ENCODE measurements at places on chromosomes 4 and X.

- DNase-seq: no peak
These were observed 8.1 kb downstream of the IGBP1 start for GRCh38 chrX:70141373-70141772.

- no peak for DNase-seq
These were observed 4.5 kb upstream of the SETD7 start for GRCh38 chr4:139560406-139561104.

GRCh38 chrX:57984620-57985019, 74.4 kb upstream of the ZXDA start:
- DNase-seq: no peak

DNA sequence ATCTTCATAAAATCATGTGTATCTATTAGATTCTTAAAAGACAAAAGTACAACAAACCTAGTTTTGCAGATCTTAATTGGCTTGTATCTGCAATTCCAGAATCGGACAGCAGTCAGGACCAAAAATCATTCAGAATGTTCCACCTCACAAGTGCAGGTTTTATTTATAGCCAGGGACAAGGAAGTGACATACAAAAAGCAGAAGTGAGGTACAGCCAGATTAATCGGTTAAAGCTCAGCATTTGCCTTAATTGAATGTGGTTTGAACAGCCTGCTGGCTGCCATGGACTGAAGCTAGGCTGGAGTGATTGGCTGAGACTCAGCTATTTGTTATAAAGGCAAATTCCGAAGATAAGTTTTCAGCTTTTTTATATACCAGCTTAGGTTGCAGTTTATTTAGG, 932.6 kb downstream of the C4orf33 start:
- DNase-seq: no peak

DNA sequence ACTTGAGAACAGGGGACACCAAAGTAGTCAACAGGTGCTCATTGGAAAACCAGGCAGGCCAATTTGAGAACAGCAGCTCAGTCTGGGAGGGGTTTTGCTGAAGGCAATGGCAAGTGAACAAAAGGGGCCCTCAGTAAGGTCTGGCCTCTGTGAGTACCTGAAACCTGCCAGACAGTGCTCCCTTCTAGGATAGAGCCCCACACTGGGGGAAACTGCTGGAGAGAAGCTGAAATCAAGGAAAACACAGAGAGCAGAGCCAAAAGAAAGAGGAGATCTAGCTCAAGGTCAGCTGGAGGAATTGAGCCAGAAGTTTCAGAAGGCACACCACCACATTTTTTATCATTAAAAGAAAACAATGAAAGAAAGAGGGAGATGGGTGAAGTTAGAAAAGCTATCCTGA, 28.2 kb downstream of the PNMA6E start:
- DNase-seq: no peak

- DNase-seq: no peak
These were observed 10.1 kb downstream of the SH3D19 start for GRCh38 chr4:151315212-151315886.

GRCh38 chr4:142861351-142861750, 15.2 kb upstream of the INPP4B start:
- no peak for DNase-seq

- DNase-seq: no peak
These were observed 97.1 kb downstream of the TMA16 start for GRCh38 chr4:163591614-163592020.

- DNase-seq: no peak
These were observed 10.0 kb upstream of the ADD1 start for GRCh38 chr4:2833671-2834000.

- DNase-seq: no peak
These were observed 38.6 kb upstream of the ATP6AP2 start for GRCh38 chrX:40542208-40542607.

GRCh38 chrX:100659431-100660137, 15.6 kb downstream of the SRPX2 start:
- no peak for DNase-seq

DNA sequence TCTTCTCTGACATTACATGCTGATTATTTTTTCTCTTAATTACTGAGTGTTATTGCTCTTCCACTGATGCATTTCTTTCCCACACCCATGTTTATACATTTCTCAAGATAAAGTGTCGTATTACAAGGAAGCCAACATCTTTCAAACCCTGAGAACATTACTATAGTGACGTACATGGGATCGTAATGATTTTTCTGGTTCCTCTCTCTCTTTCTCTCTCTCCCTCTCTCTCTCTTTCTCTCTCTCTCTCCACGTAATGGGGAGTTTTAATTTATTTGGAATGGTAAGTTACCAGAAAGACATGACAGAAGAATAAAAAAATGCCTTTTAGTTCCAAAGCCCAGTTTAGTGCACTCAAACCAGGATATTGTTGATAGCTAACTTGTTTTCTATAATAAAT, 40.4 kb upstream of the MAPK10 start:
- no peak for DNase-seq
